Bronchial epithelial cell (primary cell): ENCODE measurements at places on chromosomes 2 and 18.

- peak; percentile 33 for DNase-seq
Observed at GRCh38 chr2:225937625-225938187, 538.2 kb downstream of the NYAP2 start.

DNA sequence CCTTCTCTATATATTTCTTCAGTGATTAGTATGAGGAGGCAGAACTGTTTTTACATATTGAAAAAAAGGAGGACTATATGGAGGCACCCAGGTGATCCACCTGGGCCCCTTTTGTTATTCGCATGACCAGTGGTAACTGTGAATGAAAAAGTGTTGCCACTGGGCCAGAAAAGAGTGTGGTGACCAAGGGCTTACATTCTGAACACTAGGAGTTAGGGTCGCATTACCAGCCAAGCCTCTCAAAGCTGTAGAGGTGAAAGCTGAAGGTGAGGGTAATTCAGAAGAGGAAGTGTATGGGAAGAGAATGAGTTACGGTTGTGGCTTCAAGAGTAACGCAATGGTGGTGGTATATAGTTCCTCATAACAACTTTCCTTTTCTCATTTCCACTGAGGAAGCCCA lies 487.6 kb downstream of the TMEM182 start:
- no peak for DNase-seq

GRCh38 chr2:46297546-46298271 lies 502 bp downstream of the EPAS1 start:
- DNase-seq, result peak; percentile 70

GRCh38 chr18:44716697-44717163 lies 36.0 kb downstream of the SETBP1 start:
- peak; percentile 73 for DNase-seq

GRCh38 chr18:45793264-45793965 lies 32.1 kb upstream of the SIGLEC15 start:
- DNase-seq, result peak; percentile 100

DNA sequence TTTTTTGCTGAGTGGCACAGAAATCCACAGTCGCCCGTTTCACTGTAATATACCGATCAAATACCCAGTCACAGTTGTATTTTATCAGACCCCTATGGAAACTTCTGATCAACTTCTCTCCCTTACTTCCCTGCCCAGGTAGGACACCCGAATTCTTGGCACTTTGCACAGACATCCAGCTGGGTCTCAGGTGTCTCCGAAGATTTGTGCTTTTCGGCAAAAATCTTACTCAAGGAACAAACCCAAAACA lies 596 bp downstream of the MREG start:
- DNase-seq, result no peak

GRCh38 chr18:79200546-79201268 lies 131.5 kb downstream of the ATP9B start:
- DNase-seq, result peak; percentile 8

DNA sequence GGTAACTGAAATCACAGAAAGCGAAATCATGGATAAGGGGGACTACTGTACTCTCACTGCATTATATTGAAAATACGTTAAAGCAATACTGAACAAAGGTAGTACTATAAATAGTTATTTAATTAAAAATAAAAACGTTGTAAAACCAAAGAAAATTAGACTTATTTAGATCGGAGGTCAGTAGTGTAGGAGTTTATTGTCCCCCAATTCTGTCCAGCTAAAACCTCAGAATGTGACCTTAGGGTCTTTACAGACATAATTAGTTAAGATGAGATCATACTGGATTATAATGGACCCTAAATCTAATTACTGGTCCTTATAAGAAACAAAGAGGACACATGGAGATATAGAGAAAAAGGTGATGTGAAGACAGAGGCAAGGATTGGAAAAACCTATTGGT lies 95.3 kb downstream of the PHLPP1 start:
- DNase-seq, result no peak

DNA sequence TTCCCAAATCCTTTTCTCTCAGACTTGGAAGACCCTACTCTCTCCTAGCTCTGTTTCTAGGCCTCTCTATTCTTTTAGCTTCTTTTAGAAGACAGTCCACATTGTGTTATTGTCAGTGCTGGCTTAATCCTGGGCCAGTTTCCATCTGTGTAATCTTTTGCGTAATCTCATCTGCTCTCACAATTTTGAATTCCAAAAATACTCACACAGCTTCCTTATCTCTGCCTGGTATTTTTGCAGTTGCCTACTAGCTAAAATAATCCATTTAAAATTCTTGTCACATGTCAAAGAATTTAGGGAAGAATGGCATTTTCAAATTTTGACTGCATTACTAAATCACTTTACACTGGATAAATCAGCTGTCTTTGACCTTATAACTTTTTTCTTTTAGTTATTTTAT lies 200.6 kb upstream of the MEX3C start:
- no peak for DNase-seq

DNA sequence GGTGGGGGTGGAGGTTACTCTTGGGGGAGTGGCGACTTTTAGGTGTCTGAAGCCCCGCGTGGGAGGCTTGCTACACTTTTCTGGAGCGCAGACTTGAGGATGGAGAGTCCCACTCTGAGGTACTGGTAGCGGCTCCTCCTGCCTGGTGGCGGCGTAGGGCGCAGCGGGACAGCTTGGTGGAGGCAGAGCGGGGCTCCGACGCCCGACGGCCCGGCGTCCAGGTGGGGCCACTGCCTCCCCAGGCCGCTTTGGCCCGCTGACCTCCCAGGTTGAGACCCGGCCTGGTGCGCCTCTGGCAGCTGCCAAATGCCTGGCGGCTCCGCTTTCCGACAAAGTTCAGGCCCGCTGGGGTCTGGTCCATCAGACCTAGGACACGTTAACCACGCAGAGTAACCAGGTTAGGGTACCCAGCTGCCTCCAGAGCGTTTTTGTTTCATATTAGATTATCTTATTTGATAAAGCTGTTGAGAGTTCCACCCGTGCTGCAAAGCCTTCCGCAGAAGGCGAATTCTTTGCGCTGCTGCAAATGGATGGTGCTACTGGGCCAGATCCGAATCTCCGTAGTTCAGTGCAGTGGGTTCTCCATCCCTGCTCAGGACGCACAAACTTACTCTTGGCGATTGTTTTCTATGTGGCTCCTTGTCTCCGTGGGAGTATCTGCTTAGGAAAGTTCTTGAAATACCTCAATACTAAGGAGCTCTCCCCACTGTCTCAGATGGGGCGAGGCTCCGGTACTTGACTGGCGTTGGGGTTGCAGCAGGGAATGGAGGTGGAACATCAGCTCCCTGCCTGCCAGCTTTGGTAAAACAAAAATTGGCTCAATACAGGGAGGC lies 405.9 kb downstream of the XIRP2 start:
- peak; percentile 2 for DNase-seq

- peak; percentile 49 for DNase-seq
Observed at GRCh38 chr2:29923110-29923721, 1.8 kb upstream of the ALK start.

- DNase-seq, result no peak
Observed at GRCh38 chr2:224803930-224804329, 87.8 kb upstream of the CCDC195 start.

GRCh38 chr2:102074152-102074783 lies 68.3 kb upstream of the IL1R1 start:
- DNase-seq, result no peak

- DNase-seq, result no peak
Observed at GRCh38 chr2:109623923-109624322, 9.8 kb downstream of the SOWAHC start.

DNA sequence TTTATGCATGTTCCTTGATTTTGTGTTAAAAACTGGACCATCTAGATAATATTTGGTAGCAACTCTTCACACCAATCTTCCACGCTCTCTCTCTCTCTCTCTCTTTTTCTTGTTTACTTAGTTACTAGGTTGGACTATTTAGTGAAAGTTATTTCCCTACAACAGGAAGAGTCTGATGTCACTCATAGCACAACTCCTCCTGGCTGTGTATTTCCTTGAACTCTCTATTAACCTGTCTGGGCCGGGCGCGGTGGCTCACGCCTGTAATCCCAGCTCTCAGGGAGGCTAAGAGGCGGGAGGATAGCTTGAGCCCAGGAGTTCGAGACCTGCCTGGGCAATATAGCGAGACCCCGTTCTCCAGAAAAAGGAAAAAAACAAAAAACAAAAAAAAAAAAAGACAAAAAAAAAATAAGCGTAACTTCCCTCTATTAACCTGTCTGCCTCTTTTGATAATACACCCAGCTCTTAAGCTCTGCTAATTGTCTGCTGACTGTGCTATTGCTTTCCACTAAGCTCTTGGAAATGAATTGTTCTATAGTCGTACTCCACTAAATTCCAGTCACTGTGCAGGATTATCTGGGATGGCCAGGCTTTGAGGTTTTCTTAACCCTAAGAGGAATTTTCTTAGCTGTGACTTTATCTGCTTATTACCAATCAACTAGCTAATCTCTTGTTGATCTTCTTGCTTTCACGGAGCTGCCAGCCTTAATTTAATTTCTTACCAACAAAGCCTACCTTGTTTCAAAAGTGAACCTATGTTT lies 18.1 kb upstream of the CDH19 start:
- DNase-seq, result no peak

DNA sequence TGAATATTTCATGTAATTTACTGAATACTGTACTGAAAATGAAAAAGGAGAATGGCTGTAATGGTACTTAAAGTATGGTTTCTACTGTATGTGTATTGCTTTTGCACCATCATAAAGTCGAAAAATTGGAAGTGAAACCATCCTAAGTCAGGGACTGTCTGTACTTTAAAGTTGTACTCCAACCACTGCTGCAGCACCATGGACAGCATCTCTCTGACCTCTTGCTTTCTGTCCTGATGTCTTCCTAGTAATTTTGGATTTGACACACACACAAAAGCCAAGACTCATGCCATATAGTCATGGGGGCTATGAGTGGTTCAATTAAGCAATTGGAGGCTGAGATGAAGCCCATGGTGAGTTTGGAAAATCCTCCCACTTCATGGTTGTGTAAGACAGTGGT lies 256.3 kb upstream of the PKDCC start:
- peak; percentile 25 for DNase-seq

DNA sequence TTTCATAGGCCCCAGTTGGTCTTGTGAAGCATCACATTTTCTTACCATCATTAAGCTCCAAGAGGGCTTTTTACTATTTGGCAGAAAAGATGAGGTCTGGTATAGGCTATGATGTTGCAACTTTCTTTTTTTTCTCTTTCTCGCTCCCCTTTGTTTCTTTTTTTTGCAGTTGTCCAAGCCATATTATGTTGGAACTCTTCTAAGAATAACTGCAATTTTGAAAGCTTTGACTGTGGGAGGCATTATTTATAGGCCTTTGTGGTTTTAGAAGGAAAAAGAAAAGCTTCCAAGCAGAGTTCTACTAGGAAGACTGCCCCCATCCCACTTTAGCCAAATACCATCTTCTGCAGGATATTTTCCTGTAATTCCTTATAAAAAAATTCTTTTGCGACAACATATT lies 571.6 kb downstream of the ARHGAP15 start:
- DNase-seq, result no peak

DNA sequence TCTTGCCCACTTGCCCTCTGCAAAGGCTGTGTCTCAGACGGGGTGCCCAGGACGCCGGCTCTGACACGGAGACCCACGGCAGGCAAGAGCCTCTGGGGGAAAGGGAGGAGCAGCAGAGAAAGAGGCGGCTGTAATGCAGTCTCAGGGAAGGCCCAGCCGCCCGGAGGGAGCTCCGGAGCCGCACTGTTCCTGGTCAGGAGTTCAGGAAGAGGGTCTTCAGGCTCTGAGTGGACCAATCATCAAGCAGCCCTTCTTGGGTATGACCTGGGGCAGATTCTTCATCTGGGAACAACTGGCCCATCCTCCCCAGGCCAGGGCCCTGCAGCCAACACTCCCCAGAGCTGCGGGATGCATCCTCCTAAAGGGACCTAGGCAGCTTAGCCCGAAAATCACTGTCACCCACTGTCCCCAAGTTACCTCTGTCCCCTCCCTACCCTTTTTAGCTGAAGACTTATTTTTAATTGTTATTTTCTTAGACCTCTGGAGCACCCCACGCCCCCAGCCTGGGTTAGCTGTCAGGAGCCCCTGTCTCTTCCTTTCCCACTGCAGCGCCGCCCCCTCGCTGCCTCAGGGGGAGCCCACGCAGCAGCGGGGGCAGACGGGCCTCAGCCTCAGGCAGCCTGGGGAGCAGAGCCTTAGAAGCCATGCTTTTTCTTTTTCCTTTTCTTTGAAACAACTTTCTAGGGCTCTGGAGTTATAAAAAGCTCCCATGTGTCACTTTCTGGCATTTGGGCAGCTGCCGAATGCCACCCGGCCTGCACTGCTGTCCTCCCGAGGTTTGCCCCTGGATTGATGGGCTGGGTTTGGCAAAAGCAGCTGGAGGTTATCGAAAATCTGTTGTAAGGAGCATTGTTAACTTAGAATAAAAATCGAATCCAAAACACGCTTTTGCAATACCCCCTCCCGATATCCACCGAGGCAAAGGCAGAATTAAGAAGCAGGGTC lies 644 bp upstream of the NEU2 start:
- no peak for DNase-seq

DNA sequence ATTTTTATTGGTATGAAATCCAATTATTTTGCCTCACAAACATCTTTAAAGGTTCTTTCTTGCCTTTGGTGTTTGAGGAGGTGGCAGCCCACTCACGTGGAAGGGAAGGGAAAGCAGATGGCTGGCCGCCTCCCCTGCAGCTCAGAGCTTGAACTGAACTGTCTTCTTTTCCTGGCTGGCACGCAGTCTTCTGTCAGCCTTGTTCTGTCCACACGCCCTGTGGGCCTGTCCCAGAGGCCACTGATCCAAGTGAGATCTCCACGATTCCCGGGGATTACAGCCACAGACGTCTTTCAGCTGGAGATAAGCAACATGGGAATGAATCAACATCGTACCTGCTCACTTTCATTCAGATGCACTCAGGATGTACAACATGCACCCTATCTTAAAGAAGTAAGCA lies 73.3 kb downstream of the TMEM18 start:
- no peak for DNase-seq

DNA sequence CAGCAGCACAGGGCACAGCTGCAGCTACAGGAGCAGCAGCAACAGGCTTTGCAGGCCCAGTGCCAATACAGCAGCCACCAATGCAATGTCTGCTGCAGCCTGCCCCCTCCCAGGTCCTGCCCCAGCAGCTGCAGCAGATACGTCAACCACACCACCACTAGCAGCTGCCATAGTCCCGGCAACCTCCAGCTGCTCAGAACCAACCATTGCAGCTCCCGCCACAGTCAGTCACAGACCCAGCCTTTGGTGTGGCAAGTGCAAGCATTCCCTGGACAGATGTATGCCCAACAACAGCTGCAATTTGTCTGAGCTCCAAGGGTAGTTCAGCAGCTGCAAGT lies 53.3 kb upstream of the TUBA3E start:
- DNase-seq, result no peak

GRCh38 chr2:232354069-232354468 lies 24.5 kb upstream of the ALPP start:
- no peak for DNase-seq
